ENCODE measurements at places on chromosomes 6 and 20.

DNA sequence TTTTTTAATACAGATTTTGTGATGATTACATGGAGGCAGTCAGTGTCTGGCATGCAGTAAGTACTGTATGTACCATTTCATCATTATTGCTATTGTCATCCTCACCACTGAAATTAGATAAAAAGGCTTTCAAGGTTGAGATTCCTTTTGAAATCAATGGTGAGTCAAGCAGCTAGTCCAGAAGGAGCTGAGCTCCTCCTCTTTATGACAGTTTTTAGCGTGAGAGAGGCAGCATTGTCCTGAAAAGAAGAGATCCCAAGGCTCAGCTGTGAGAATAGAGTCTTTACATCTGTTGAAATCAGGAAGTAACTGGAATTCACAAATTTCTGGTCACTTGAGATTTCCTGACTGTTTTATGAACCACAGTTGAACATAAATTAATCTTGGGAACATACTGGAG, 161.9 kb downstream of the PAX1 start:
- no peak for DNase-seq

DNA sequence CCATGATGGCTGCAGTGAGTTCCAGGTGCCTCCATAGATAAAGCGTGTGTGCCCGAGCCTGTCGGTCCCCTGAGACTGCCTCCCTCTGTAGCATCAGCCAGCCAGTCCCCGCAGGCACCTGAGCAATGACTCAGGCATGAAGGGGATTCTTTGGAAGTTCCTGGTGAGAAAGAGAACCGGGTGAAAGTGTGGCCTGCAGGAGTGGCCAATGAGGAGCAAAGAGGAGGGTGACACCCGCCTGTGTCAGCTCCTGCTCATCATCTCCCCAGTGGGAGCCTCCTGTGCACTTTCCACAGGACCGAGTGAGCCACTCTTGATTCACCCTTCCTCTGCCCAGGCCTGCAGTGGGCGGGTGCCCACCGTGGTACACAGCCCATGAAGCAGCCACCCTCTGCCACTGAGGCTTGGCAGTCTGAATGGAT, 71.2 kb upstream of the PTPN1 start:
- no peak for DNase-seq

DNA sequence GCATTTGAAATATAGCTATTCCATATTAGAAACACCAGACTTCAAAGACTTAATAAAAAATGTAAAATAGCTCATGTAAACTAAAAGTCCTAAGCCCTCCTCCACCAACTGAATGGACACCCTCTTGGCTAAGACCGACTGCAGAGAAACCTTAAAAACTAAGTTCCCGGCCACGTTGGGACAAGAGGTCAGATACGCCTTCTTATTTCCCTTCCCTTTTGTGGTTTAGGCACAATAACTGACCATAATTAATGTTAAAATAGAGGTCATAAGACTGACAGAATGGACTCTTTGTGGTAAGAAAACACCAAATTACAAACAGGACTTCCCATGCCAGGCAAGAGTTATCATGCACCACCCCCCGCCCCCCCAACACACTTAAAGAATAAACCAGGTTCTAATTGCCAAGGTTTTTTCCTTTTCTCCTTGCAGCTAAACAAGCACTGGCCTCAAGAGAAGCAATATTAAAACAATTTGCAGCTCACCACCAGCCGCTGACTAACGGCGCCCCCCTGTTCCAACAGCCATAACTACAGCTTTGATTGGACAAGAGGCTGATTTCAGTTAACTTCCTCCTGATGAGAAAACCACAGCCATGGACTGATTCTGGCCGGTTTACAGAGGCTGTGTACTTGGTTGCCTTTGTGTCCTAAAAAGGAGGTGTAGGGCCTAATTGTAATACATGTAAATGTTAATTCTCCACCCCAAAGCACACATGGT, 10.7 kb upstream of the LAMP5 start:
- no peak for DNase-seq

- DNase-seq = peak; percentile 56
These were observed 26.2 kb downstream of the TTBK1 start for GRCh38 chr6:43269273-43270007.

GRCh38 chr20:24672886-24673677, 203.7 kb downstream of the SYNDIG1 start:
- DNase-seq = no peak

DNA sequence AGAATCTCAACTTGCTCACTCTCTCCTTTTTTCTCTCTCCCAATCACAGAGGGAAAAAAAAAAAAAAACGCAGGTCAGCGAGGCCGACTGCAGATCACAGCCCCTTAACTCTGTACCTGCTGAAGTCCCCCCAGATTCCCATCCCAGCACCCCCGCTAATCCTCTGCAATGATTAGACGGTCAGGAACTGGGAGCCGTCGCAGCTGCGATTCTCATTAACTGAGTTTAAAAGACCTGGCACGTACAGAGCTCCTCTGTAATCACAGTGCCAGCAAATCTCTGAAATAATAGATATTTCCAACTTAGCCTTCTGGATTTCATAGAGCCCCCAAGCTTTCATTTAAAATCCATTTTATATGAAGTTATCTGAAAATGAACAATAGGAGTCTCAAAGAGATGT, 84.4 kb downstream of the ANKRD60 start:
- DNase-seq = no peak

GRCh38 chr20:63265891-63266515, 6.6 kb upstream of the ARFGAP1 start:
- no peak for DNase-seq

DNA sequence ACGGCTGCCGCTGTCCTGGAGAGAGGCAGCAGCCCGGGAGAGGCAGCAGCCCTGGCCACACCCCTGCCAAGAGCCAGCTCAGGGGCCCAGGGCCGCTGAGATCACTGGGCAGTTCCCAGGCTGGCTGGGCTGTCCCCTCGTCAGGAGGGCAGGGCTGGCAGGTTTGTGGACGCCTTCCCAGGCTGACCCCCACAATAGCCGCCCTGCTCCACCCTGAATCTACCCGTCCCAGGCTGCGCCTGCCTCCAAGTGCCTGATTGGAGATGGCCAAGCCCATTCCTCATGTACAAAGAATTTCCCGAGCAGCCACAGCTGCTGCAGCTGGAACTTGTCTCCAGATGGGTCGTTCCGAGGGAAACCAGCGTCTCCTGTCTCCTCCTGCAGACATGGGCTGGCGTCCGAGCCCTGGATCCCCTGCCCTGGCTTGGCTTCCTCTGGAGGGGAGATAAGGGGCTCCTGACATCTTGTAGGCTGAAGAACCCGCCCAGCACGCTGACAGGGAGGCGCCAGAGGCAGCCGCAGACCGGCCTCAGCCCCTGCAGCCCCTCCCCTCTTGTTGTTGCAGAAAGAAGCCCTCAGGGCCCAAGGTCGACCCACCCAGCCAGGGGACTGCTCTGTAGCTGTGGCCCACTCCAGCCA, 9.4 kb upstream of the GATA5 start:
- peak; percentile 46 for DNase-seq

DNA sequence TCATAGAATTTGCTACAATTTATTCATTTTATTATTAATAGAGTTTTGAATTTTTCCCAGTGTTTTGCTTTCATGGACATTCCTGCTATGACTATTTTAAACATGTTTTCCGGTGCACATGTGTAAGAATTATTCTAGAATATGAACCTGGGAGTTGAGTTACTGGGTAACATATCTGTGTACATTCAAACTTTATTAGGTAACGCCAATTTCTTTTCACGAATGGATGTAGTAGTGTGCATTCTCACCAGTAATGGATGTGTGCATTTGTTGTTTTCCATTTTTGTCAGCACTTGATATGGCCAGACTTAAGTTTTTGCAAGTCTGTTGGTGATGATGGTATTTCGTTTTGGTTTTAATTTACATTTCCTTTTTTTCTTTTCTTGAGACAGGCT, 118.8 kb downstream of the CDKAL1 start:
- DNase-seq = no peak

DNA sequence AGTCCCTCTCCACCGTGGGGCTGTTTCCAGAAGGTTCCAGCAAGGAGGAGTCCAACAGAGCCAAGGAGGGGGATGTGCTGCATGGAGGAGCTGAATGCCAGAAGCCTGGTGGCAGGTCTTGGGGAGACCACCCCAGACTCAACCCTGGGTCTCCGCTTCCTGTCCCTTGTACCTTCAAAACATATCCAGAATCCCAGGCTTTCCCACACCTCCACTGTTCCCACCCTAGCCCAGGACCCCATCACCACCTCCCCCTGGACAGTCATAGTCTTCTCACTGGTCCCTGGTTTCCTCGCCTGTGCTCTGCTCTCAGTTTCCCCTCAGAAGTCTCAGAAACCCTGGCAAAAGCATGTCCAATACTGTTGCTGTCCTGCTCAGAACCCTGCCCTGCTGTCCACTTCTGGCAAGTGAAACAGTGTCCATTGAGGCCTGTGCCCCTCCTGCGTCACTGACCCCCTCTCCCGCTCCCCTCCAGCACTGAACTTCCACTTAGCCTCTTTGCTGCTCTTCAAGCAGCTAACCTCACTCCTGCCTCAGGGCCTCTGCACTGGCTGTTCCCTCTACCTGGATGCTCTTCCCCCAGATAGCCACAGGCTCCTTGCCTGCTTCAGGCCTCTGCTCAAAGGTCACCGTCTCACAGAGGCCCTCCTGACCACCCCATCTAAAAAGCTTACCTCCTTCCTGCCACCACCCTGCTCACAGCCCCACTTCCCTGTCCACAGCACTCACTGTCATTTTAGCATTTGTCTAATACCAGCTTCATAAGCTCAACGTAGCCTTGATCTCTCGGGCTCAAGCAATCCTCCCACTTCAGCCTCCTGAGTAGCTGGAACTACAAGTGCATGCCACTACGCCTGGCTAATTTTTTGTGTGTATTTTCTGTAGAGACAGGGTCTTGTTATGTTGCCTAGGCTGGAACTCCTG, 169.2 kb downstream of the GRM4 start:
- DNase-seq = no peak

DNA sequence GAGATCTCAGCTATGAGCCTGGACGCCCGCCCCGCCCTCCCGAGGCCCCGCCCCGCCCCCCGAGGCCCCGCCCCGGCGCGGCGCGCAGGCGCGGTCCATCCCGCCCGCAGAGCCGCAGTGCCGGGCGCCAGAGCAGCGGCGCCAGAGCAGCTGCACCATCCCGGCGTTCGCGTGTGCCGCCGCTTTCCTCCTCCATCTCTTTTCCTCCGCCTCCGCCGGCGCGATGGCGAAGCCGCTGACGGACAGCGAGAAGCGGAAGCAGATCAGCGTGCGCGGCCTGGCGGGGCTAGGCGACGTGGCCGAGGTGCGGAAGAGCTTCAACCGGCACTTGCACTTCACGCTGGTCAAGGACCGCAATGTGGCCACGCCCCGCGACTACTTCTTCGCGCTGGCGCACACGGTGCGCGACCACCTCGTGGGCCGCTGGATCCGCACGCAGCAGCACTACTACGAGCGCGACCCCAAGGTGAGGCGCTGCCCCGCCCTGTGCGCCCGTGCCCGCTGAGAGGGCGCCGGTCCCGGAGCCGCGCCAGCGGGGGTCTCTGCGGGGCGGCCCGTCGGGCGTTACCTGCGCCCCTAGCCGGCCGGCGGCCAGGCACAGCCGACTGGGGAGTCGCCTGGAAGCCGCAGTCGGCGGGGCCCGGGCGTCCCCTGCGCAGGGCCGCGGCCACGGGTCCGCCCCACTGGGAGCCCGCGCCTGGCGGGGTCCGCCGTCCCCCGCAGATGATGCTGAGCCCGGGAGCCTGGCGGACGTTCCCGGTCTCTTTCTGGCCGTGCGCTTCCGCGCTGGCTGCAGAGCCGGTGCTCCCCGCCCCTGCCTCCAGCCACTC, at the start of gene PYGB:
PYGB (plus strand) TSS at position 130 of the 830 bp plus-strand sequence; CDS start at position 224, 94 bp downstream.
- DNase-seq = peak; percentile 81

DNA sequence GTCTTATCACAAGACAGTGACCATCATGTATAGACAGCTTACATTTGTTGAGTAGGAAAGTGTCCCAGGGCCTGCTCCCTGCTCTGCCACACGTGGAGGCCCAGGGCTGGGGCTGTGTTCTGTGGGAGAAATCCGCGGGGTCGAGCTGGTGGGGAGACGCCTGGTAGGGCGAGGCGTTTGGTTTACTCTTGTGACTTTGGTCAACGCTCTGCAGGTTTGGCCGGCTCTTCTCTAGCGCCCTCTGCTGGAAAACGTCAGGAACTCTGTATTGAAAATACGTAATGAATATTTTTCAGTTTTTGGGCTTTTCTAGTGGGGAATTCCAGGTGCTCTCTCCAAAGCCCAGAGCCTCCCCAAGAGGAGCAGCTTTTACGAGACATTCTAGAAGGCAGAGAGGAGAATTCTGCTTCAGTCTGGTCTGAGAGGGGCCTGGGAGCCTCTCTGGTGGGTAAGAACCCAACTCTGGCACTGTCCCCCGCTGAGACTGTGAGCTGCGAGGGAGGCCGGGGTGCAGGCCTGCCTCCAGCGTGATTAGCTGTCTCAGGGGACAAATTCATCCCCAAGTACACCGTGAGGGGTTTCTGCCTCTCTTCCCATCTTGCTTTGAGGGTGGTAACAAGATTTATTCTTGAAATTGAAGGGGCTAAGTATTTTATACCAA, 112.6 kb upstream of the RALGAPA2 start:
- DNase-seq = peak; percentile 72

DNA sequence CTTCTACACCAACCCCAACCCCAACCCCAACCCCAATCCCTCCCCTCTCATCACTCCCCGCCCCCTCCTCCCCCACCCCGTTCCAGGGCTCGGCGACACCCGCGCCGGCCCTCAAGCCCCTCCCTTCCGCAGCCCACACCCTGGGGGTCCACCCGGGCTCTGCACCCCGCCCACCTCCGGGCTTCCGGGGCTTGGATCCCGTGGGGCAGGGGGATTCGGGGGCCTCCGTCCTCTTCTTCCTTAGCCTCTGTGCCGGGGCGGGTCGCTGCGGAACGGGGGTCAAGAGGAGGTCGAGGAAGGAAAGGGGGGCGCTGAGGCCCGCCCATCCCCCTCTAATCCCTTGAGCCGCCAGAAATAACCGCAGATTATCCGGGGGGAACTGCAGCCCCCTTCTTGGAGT, 690 bp downstream of the TULP1 start:
- DNase-seq = peak; percentile 25

DNA sequence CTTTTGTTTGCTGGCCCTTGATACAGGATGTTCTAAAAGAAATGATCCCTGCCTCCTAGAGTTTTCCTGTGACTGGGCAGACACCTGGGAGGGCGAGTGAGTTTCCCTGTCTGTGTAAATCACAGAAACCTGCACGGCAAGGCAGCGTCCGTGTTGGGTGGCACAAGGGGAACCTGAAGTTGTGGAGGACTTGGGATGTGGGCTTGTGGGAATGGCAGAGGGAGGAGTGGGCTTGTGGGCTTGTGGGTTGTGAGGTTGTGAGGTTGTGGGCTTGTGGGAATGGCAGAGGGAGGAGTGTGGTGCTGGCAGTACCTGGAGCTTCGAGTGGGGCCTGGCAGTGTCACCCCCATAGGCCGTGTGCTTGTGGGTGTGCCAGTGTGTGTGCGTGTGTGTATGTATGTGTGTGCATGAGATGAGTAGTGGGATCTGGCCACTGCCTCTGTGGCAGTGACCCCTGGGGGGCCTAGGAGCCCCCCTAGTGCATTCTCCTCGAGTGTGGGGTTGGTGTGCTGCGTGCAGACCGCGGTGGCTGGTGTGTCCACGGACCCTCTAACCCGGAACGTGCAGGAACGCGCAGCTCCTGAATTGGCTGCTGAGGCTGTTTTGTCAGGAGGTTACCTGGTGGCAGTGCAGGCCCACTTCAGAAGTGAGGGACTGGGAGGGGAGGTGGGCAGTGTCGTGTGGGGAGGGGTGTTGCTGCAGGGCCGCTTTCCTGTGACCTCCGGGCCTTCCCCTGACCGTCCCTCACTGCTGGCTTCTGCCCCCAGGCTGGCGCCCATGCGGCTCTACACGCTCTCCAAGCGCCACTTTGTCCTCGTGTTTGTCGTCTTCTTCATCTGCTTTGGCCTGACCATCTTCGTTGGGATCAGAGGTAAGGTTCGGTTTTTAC, 13.0 kb downstream of the TMEM181 start:
- DNase-seq = no peak

- no peak for DNase-seq
These were observed 134.0 kb upstream of the ARMC2 start for GRCh38 chr6:108714101-108714765.

- peak; percentile 13 for DNase-seq
These were observed 39.2 kb downstream of the ZMYND8 start for GRCh38 chr20:47317127-47317895.

All from nephron progenitor cell (in vitro differentiated cells).